ENCODE measurements at places on chromosomes 11 and 22.
A peak's percentile ranks its signal among the peaks of the same experiment; 100 is the strongest.

- no peak for DNase-seq
Measured at GRCh38 chr11:117618982-117619355, 178.0 kb downstream of the DSCAML1 start.

GRCh38 chr11:129373489-129373953 lies 2.1 kb upstream of the BARX2 start:
- no peak for DNase-seq

GRCh38 chr11:9462806-9463537 lies 2.2 kb downstream of the ZNF143 start:
- DNase-seq: no peak

GRCh38 chr11:40602866-40603552 lies 856.4 kb downstream of the LRRC4C start:
- DNase-seq: no peak

DNA sequence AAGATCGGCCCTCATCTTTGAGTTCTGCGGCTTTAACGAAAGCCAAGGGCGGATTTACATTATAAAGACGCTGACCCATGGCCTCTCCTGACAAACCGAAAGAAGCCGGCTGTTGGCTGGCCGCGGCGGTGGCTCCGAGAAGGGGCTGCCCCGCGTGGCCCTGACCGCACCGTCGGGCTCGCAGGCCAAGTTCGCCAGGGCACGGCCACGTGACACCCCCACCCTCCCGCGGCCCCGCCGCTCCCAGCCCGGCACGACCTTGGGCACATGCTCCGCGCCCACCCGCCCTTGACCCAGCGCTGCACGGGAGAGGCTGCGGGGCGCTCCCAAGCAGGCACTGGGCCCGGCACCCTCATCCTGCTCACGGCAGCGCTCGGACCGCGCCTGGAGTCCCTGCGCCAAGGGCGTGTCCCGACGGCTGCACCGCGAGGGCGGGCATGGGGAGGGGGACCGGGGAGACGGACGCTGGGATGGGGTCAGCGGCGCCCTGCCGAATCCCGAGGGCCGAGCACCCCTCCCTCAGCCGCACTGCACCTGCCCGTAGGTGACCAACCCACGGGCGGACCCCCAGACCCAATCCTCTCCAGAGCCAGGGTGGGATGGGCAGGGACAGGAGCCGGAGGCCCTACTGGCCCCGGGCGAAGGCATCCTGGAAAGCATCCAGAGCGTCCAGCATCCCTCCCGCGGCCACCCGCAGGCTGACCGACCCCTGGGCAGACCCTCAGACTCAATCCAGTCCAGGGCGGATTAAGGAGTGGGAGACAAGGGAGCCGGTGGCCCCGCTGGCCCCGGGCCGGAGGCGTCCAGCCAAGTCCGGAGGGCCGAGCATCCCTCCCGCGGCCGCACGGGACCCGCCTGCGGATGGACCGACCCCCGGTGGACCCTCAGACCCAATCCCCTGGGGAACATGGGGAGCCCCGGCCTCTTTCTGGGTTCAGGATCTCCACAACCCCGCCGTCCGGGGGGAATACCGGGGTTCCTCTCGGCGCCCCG lies 759 bp downstream of the CPT1A start:
- no peak for DNase-seq

GRCh38 chr22:24948356-24949202 lies 2.1 kb upstream of the LHFPL7 start:
- DNase-seq: no peak

DNA sequence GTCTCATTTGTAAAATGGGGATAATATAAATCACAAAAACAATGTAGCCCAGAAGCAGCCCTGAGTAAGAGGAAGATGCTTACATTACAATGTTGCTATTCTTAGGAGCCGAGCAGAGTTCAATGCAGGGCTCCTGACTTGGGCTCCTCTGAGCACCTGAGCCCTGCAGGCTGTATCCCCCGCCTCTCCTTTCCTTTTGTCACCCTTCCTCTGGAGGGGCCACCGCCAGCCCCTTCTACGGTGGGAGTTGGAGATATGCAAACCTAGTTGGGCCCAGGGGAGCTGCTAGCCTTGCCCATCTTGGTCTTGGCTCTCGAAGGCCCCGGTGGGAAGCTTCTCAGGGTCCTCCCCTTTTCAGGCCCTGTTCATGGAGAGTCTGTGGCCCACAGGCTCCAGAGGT lies 8.4 kb upstream of the CSNK1E start:
- DNase-seq: no peak

DNA sequence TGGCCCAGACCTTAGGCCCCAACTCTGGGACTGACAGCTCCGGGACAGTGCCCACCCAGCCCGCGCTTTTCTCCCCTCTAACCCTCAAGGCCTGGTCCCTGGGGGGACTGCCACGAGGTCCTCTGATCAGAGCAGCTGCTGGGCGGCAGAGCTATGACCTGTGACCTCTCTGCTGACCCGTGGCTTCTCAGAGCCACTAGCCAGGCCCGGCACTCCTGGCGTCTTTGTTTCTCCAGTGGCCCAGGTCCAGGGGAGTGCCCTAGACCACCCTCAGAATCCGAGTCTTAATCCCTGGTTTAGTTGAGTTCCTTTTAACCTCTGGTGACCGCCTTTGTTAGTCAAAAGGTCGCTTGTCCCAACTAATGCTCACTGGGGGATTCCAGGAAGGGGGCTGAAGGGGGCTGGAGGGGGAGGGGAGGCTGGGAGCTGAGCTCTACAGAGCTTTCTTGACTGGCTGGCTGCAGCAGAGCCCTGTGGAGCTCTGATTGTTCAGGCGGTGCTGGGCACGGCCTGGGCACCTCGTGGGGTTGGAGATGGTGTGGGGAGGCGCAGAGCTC lies 1.2 kb downstream of the FBLN1 start:
- no peak for DNase-seq

DNA sequence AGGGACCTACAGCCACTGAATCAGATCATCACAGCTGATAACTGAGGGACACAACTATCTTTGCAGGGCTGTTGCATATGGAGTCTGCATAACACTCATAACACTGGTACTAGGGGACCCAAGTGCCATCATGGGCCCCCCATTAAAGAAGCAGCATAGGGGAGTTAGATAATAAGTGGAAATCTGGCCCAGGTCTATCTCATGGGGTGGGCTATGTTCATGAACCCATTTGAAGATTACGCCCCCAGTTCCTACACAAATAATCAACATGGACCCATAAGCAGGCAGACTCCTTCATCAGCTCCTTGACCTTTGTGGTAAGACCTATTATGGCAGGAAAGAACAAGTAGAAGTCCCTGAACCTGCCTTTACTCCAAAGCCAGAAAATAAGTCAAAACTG lies 48.8 kb downstream of the ASCL2 start:
- no peak for DNase-seq

DNA sequence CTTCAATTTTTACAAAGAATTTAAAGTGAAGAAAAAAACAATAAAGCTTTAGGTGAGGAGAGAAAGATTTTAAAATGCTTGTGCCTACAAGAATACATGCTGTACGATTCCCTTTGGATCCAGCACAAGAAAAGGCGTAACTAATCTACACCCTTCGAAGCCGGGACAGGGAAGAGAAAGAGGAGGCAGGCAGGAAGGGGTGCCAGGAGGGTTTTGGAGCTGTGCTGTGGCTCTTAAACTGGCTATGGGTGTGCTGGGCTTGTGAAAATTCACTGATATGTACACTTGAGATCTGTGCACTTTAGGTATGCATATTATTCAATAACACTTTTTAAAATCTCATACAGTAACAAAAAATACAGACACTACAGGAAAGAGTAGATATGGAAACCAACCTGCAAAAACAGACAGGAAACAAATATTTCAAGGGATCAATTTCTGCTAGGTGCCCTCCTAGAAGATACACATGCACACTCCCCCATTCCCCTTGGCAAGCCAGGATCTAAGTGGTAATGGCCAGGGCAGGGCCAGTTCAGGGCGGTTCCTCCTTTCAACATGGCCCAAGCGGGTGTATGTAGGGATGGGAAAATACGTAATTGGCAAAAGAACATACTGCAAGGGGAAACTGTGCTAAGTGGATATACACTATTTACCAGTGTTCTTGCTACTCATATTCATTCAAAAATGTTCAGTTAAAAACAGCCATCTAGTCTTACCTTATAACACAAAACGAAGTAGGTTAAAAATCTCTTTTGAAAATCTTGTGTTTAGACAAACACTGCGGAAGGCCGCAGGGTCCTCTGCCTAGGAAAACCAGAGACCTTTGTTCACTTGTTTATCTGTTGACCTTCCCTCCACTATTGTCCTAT lies 54.2 kb downstream of the PACSIN2 start:
- no peak for DNase-seq

GRCh38 chr11:102840018-102840417 lies 3.4 kb downstream of the MMP3 start:
- no peak for DNase-seq

DNA sequence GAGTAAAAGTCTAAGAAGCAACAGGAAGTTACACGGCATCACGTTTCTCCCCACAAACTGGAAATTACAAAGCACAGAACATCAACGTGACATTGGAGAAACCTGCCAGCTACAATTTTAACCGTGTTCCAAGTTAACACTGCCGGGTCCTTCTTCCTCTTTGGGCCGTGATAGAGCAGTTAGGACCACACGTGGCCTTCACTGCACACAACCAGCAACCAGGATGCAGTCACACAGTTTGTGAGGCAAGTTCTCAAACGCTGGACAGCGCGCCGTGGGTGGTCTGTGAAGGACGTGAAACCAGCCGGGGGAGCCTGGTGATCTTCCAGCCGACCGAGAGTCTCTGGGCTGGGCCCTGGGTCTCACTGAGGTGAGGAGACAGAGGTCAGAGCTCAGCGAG lies 14.6 kb downstream of the C11orf21 start:
- DNase-seq: no peak

GRCh38 chr11:64989416-64989815 lies 7.4 kb downstream of the BATF2 start:
- no peak for DNase-seq

DNA sequence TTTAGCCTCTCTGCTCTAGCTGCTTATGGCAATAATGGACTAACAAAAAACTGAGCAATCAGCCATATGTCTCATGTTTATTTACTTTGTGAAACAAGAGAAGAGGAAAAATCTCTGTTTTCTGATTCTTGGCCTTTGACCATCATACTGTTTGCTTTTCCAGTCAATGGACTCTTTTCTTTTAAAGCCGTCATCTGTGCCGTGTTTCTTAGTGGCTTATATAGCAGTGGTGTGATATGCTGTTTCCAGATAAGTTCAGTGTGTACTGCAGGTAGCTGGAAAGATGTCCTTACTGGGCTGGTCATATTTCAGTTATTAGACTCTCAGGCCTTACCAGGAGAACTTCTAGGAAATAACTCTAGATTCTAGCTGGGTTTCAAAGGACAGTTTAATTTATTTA lies 33.6 kb upstream of the TECTA start:
- no peak for DNase-seq

GRCh38 chr11:47061429-47062178 lies 115.1 kb downstream of the ARFGAP2 start:
- DNase-seq: no peak

GRCh38 chr11:85182441-85183387 lies 444.4 kb downstream of the DLG2 start:
- DNase-seq: peak; percentile 42

- DNase-seq: peak; percentile 89
Measured at GRCh38 chr11:72814286-72815109, at the start of gene ATG16L2. ATG16L2 (plus strand) TSS chr11:72814411; CDS start chr11:72814446, 35 bp downstream.

- no peak for DNase-seq
Measured at GRCh38 chr11:34647131-34647530, 26.2 kb downstream of the EHF start.

DNA sequence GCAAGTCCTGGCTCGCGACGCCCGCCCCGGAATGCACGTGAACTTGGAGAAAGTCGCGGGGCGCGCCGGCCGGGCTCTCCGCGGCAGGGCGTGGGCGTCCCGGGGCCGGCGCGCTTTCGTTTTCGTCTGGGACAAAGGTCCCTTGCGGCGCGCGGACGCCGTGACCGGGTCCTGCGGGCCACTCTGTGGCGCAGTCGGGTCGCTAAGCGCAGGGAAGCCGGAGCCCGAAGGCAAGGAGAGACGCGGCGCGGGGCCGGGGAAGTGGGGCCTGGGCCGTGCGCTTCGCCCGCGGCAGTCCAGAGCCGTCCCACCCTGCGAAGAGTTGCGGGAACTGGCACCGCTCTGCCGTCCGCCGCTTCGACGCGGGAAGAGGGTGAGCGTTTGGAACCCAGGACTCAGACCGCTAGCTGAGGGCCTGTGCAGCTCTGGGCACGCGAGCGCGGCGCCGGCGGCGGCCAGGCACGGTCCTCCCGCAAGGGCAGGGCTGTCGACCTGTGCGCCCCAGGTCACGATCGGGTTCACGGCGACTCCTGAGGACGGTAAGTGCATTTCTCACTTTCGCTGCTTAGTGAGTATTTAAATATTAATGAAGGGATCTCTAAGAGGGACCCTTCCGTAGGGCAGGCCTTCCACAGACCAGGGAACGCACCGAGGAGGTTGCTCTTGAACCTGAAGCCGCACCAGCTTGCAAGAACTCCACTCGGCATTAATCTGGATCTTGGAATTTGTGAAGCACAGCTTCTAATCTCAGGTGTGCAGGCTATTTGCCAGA lies 78.0 kb upstream of the PPARA start:
- peak; percentile 67 for DNase-seq

DNA sequence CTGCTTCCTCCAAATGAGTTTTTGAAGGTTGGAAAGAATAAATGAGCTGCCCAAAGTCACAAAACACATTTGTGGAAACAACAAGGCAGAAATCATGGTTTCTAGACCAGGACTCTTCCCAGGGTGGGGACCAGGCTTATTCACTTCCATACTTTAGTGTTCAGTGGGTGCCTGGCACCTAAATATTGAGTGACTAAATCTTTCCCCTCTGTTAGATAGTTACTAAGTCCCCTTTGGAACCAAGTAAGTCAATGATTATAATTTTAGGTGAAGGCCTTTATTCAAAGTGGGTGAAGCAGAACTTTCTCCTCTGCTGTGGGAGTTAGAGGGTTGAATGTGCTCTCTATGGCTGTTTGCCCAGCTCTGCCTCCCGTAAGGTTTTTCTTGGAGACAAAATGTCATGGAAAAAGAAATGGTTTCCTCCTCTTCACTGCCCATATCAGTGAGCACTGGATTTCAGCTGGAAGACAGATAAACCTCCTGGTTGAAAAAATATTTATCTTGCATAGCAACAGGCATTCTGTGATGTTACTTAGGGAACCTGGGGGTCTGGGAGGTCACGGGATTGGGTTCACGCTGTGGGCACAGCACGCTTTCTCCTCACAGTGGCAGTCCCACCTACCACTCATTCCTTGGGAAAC lies 117.8 kb downstream of the CCDC81 start:
- no peak for DNase-seq

DNA sequence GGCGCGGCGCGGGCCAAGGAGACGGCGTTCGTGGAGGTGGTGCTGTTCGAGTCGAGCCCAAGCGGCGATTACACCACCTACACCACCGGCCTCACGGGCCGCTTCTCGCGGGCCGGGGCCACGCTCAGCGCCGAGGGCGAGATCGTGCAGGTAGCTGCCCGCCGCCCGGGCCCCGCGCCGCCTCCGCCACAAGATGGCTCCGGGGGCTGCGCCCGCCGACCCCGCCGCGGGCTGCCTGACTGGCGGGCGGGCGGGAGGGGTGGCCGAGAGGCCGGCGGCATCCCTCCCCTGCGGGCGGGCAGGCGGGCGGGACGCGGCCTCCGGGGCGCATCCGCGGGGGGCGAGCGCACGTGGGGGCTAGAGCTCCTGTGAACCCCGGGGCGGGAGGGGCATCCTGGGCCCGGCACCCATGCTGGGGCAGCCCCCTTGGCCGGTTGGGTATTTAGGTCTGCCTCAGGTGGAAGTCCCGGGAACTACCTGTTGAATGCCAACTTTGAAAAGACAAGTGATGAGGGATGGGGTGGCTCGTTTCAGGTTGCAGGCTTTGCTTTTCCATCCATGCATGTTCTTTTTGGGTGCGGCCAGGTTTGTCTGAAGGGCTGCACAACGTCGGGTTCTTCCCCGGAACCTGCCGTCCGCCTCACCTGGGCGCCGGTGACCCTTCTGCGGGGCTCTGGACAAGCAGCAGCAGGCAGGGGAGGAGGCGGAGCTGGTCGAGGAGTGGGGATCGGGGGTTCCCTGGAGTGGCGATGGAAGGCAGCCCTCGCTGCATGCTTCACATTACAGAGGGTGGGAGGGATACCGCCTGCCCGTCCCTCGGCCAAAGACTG lies 760 bp downstream of the ZNRF3 start:
- no peak for DNase-seq

Measured in KBM-7 (cell line).